ENCODE measurements at places on chromosomes 6 and 20.

DNA sequence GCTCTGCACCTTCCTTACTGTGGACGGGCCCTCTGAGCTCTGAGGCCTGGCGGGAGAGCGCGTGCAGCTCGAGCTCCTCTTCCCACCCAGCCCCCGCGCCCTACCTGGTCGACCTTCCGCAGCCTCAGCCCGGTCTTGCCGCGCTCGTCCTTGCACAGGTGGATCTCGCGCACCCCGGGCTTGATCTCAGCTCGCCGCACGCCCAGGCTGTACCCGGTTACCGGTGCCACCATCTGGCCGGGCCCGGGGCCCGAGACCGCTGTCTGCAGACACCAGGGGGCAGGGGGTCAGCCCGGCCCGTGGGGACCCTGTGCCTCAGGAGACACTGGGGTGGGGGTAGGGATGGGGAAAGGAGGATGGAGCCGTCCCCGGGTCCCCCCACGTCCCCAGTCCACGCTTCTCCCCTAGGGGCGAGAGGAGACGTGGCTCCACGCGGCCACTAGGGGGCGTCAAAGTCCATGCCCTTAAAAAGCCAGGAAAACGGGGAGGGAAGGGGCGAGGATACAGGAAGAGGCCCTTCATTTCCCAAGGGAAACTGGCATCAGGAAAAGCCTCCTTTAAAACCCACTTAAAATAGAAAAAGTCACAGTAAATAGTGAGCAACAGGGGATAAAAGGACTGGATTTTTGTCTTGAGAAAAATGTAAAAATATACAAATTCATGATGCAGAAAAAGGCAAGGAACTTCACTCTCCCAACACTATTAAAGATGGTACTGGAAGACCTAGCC lies 15.5 kb downstream of the SDCBP2 start:
- peak; percentile 47 for DNase-seq

DNA sequence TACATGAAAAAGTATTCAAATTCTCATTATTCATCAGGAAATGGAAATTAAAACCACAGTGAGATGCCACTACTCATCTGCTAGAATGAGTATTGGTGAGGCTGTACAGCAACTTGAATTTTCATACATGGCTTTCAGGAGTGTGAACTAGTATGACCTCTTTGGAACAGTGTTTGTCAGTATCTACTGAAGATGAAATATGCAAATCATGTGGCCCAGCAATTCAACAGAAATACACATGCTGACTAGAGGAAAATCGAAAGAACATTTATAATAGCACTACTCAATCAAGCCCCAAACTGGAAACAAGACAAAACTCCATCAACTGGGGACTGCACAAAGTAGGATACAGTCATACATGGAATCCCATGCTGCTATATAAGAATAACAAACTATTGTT lies 102.2 kb downstream of the DCDC2 start:
- DNase-seq = no peak

- no peak for DNase-seq
Measured at GRCh38 chr6:79227445-79227844, 7.0 kb downstream of the HMGN3 start.

DNA sequence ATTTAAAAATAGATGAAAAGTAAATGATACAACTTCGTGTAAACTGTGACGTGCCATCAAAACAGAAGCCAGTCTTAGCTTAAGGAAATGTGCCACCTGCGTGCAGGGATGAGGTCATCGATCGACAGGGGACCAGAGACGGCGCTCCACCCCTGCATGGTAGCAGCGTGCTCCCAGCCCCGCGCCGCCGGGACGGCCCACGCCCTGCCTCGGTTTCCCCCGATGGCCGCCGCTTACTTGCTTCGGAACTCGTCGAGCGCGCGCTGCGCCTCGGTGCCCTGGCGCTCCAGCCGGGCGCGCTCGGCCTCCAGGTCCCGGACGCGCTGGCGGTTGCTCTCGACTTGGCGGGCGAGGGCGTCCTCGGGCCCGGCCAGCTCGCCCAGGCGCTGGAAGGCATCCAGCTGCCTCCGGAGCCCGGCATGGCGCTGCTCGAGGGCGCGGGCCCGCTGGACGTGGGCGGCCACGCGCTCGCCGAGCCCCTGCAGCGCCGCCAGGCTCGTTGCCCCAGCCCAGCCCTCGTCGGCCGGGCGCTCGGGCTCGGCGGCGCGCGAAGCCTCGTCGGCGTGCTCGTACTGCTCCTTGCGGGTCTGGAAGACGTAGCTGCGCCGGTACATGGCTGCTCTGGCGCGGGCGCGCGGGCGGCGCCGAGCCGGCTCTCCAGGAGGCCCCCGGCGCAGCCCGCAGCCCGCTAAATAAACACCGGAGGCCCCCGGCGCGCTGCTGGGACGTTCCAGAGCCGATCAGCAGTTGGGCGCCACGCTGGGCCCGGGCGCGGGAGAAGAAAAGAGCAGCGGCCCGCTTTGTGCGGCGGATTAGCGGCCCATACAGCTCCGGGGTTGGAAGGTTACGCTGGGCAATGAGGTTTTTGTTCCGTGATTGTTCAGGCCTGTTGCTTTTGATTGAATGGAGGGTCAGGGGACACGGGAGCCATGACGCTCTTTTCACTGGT lies at the start of gene BFSP1:
BFSP1 (minus strand) TSS at position 664 of the 949 bp plus-strand sequence; CDS start at position 614, 50 bp downstream.
- DNase-seq = peak; percentile 31

- DNase-seq = no peak
Measured at GRCh38 chr6:122947355-122947754, 48.7 kb upstream of the CLVS2 start.
